HCEC 1CT (cell line): ENCODE measurements at places on chromosomes 6 and 20.

GRCh38 chr6:107673076-107673494, 151.0 kb downstream of the SCML4 start:
- no peak for DNase-seq

GRCh38 chr20:21702553-21703470, 2.7 kb upstream of the PAX1 start:
- no peak for DNase-seq

DNA sequence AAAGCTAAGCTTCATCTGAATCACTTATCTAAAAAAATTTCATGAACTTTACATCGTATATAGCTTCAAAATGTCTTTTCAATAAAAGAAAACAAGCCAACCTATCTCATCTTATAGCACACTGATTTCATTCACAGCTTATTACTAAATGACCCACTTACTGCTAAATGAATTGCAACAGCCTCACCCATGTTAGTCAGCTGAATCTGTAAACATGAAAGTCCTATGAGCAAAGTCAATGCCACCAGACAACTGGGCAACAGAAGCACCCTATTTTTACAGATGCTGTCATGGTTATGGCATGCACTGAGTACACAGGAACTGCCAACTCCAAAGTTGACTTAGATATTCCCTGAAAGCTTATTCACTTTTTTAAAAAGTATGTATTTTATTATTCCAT, 41.2 kb upstream of the DST start:
- peak; percentile 95 for DNase-seq

GRCh38 chr20:33490023-33490933, at the start of gene CBFA2T2:
CBFA2T2 (plus strand) TSS chr20:33490096; CDS start chr20:33490268, 172 bp downstream.
- DNase-seq: peak; percentile 63

- DNase-seq: no peak
Observed at GRCh38 chr20:61912665-61913422, 152.8 kb downstream of the TAF4 start.
